HFFc6 (cell line): ENCODE measurements at places on chromosomes 6 and 20. TPM values are rescaled to one million over a fixed set of nuclear protein-coding genes. Genes with fewer than 3 reads are reported as not detected.

The APOM gene
- 2.0 to 2.7 TPM (median 2.7 TPM) in 3 replicates for total RNA-seq

The PPP1R14C gene
- not detected in 2 replicates for total RNA-seq

DNA sequence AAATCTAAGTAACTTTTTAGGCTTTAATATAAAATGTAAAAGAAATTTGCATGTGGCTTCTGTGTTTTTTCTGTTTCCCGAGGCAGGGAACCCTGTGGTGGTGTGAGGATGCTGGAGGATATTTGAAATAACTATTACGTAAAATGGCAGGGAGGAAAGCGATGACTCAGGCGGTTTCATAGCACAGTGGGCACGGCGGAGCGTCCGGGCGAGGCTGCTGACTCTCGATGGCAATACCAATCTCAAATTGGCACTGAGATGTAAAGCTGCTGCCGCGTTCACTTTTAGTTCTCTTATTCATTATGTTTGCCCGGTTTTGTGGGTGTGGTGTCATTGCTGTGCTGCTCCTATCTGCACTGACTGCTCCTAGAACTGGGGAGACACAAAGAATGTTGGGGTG lies 254.3 kb downstream of the THBS2 start:
- DNase-seq, result no peak

GRCh38 chr6:22448291-22448711 lies 121.1 kb upstream of the HDGFL1 start:
- no peak for DNase-seq

DNA sequence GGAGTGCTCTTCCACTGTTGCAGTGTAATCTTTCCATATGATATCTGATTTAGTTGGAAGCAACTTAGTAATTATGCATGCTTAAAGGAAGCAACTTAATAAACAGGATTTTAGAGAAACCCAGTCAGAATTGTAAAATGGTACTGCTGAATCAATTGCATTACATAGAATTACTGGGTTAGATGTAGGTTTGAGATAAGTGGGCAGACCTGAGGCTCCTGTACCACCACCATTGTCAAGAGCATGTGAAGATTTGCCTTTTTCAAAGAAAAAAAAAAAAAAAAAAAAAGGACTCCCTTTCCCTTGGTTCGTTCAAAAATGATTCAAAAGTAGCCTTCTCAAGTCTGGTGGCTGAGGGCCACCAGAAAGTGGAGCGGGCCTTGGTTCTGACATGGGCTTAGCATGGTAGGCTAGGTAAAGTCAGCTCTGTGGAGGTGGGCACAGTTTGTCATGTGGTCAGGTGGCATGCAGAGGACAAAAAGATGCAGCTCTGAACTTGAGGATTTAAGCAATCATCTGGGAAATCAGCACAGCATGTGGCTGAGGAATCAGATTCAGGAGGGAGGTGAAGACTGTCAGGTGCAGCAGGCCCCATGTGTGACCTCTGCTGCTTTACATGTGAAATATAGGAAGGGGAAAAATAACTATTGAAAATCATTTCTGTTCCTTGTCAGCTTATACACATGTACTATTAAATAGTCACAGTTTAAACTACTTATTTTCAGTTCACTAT lies 32.4 kb downstream of the ARID1B start:
- no peak for DNase-seq

GRCh38 chr20:23445596-23446217 lies 6.2 kb downstream of the CSTL1 start:
- peak; percentile 94 for DNase-seq

GRCh38 chr20:58059260-58059544 lies 169.3 kb downstream of the ANKRD60 start:
- no peak for DNase-seq

DNA sequence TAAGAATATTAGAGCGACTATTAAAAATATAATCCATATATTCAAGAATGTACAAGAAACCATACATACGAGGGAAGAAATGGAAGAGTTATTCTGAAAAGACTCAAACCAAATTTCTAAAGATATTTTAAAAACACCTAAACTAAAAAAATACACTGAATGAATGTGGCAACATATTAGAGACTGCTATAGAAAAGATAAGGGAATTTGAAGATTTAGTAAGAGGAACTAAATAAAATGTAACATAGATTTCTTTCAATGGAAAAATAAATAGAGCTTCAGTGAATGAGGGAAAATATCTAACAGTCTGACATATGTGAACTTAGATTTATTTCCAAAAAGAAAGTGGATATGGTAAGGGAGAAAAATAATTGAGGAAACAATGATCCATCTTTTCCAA lies 194.9 kb upstream of the STXBP5 start:
- no peak for DNase-seq
